Lung (tissue), 17 donors: ENCODE measurements at places on chromosomes 7 and 10. TPM values are rescaled to one million over a fixed set of nuclear protein-coding genes. Genes with fewer than 3 reads are reported as not detected.
A peak's percentile ranks its signal among the peaks of the same experiment; 100 is the strongest.

- H3K4me3 ChIP-seq: no peak overlapping the region
- H3K36me3 ChIP-seq: no peaks in the 10 kb centered on the region
- no peaks in the 10 kb centered on the region for H3K27me3 ChIP-seq
- no peak for DNase-seq
- H3K27ac ChIP-seq: no peak overlapping the region
- H3K4me1 ChIP-seq: no peaks in the 10 kb centered on the region
Measured at GRCh38 chr7:17447728-17448478, 149.5 kb downstream of the AHR start.

GRCh38 chr10:112964482-112964881, 14.4 kb downstream of the TCF7L2 start:
- H3K27me3 ChIP-seq: no peaks in the 10 kb centered on the region
- H3K4me3 ChIP-seq: no peak overlapping the region
- peaks cover 4% of the 10 kb centered on the region for H3K4me1 ChIP-seq

The SLC26A5 gene
- 0.41 TPM for polyA plus RNA-seq

- no peaks in the 10 kb centered on the region for H3K27me3 ChIP-seq
- no peaks in the 10 kb centered on the region for H3K36me3 ChIP-seq
- DNase-seq: no peak
- no peak overlapping the region for H3K4me3 ChIP-seq
- no peak overlapping the region for H3K27ac ChIP-seq
Measured at GRCh38 chr10:120039046-120039445, 146.5 kb downstream of the SEC23IP start.

The SUV39H2 gene
- 2.6 TPM for polyA plus RNA-seq

- DNase-seq: no peak
- H3K4me3 ChIP-seq: no peak overlapping the region
- H3K4me1 ChIP-seq: no peaks in the 10 kb centered on the region
- no peaks in the 10 kb centered on the region for H3K27me3 ChIP-seq
- no peak overlapping the region for H3K27ac ChIP-seq
- no peaks in the 10 kb centered on the region for H3K36me3 ChIP-seq
Measured at GRCh38 chr10:32454148-32454547, 8.2 kb downstream of the CCDC7 start.

DNA sequence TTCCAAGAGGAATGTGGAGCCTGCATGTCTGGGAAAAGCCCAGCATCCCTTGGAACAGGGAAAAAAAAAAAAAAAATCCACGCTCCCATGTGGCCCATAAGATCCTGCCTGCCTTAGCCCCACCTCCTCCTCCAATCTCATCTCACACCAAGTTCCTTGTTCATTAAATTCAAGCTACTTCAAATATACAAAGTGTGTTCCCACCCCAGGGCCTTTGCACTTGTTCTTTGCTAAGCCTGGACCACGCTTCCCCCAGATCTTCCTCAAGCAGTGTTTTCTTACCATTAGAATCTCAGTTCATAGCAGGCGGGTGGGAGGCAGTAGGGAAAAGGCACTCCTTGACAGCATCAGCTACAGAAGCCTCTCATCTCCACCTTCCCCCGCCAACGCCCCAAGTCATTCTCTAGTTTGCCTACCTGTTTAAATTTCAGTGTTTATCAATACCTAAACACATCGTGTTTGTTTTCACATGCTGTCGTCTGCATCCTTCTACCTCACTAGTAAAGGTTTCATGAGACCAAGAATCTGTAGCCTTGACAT, 262.8 kb downstream of the FGFR2 start:
- H3K4me1 ChIP-seq: peaks cover 19% of the 10 kb centered on the region
- no peaks in the 10 kb centered on the region for H3K27me3 ChIP-seq
- H3K4me3 ChIP-seq: no peak overlapping the region
- H3K36me3 ChIP-seq: no peaks in the 10 kb centered on the region
- no peak for DNase-seq

The CALHM1 gene
- not detected for polyA plus RNA-seq

DNA sequence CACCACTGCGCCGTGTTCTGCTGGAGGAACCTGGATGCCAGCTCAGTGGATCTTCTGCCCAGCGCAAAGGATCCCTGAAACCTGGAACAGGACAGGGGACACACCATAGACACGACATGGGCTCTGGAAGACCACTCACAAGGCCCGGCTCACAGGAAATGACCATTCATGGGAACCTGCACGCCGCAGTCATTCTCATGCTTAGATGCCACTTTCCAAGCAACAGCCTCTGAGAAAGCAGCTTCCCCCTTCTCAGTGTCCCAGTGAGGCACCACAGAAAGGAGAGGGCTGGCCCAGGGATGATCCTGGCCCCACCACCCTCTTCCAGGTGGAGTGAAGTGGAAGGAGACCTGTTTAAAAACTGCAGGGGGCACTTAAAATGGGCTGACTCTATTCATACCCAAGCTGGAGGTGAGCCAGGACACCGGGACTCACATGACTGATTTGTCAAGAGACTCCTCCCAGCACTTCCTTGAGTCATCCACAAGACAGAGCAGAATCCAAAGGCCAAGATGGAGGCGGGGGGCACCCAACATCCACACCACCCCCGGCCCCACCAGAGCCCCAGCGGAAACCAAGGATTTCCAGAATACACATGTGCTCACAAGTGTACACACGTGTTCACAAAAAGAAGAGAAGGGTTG, 11.2 kb downstream of the CTBP2 start:
- DNase-seq: no peak
- H3K27me3 ChIP-seq: no peaks in the 10 kb centered on the region
- H3K27ac ChIP-seq: peak overlapping the region; percentile 67

The ATRNL1 gene
- polyA plus RNA-seq: 0.08 TPM

GRCh38 chr7:140857048-140857447, 67.7 kb downstream of the BRAF start:
- no peaks in the 10 kb centered on the region for H3K27me3 ChIP-seq
- no peak for DNase-seq
- H3K4me1 ChIP-seq: no peaks in the 10 kb centered on the region
- H3K36me3 ChIP-seq: no peaks in the 10 kb centered on the region

The MYH16 gene
- 0.07 TPM for polyA plus RNA-seq

The EPHB4 gene
- polyA plus RNA-seq: 21.7 TPM
